Activated CD4-positive, CD25-positive, alpha-beta regulatory T cell treated with anti-CD3 and anti-CD28 coated beads, Interleukin-2, amount 50 U/mL, for 24 hours (primary cell): ENCODE measurements at places on chromosomes 12 and 14.

DNA sequence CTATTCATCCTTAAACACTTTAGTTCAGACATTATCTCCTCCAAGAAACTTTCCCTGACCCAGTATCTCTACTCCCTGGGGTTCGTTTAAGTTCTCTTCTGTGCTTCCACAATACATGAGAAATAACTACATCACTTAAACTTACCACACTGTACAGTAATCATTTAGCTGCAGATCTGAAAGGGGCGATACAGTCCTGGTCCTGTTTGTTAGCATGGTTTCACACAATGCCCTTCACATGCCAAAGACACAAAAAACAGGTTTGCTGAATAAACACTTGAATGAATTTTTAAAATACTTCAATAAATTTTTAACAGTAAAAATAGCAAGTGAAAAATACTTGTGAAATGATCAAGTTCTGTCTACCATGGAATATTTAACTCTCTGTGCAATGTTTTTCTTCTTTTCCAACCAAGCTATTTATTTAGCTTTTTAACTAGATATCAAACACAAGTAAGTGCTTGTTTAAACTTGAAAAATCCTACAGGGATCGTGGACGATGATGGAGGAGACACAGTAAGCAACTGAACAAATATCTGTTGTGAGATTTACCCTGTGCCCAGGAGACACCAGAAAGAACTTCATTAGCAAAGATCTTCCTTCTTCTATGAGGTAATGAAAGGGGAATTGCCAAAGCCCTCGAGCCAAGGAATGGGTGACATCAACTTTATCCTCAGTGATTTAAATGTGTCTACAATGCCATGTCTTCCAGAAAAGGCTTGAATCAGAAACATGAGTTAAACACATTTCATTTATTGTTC, 255.6 kb upstream of the GRIP1 start:
- no peak for ATAC-seq

GRCh38 chr14:94485944-94486841, 10.2 kb upstream of the SERPINA9 start:
- ATAC-seq, result no peak

DNA sequence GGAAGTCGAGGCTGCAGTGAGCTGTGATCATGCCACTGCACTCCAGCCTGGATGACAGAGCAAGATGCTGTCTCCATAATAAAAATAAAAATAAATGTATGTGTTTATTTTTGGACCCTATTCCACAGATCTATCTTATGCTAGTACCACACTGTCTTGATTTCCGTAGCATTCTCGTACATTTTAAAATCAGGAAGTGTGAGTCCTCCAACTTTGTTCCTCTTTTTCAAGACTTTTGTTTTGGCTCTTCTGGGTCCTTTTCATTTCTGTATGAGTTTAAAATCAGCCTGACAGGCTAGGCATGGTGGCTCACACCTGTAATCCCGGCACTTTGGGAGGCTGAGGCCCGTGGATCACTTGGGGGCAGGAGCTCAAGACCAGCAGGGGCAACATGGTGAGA, 25.8 kb downstream of the DAO start:
- ATAC-seq, result no peak

GRCh38 chr12:6084969-6085450, 39.5 kb downstream of the VWF start:
- ATAC-seq, result no peak

DNA sequence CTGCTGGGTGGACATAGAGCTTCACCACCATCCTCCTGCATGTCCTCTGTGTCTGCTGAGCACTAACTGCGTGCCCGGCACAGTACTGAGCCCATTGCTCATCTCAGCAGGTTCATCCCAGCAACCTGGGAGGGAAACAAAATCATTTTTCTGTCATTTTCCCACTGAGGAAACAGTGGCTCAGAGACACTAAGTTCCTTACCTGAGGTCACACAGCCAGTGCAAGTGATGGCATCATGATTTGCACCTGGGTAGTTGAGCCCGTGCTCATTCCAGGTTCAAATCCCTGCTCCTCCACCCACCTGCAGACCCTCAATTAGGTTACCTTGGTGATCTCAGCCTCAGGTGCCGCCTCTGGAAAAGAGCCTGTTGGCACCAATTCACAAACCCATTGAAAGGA, 23.4 kb downstream of the RNFT2 start:
- ATAC-seq, result no peak

- no peak for ATAC-seq
Measured at GRCh38 chr12:49368240-49368600, 958 bp downstream of the SPATS2 start.

- ATAC-seq, result no peak
Measured at GRCh38 chr14:94970941-94971730, 186.2 kb downstream of the DICER1 start.

GRCh38 chr12:14946162-14946561, 7.8 kb upstream of the ERP27 start:
- ATAC-seq, result no peak

GRCh38 chr14:70558356-70558755, 23.6 kb upstream of the ADAM20 start:
- no peak for ATAC-seq

DNA sequence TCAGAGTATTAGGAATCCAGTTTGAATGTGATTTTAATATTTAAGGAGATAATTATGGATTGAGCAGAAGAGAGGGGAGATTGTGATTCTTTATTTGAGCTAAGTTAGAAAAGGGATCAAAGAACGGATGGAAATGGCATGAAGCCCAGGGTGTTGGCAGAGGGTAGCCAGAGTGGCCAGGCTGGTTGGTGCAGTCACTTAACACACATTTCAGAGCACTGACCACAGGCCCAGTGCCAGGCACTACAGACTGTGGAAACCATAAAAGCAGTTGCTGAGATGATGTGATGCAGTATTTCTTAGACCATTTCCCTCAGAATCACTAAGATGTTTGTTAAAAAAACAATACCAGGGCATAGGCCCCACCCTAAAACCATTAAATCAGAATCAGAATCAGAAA, 167.7 kb upstream of the AMIGO2 start:
- ATAC-seq, result no peak

DNA sequence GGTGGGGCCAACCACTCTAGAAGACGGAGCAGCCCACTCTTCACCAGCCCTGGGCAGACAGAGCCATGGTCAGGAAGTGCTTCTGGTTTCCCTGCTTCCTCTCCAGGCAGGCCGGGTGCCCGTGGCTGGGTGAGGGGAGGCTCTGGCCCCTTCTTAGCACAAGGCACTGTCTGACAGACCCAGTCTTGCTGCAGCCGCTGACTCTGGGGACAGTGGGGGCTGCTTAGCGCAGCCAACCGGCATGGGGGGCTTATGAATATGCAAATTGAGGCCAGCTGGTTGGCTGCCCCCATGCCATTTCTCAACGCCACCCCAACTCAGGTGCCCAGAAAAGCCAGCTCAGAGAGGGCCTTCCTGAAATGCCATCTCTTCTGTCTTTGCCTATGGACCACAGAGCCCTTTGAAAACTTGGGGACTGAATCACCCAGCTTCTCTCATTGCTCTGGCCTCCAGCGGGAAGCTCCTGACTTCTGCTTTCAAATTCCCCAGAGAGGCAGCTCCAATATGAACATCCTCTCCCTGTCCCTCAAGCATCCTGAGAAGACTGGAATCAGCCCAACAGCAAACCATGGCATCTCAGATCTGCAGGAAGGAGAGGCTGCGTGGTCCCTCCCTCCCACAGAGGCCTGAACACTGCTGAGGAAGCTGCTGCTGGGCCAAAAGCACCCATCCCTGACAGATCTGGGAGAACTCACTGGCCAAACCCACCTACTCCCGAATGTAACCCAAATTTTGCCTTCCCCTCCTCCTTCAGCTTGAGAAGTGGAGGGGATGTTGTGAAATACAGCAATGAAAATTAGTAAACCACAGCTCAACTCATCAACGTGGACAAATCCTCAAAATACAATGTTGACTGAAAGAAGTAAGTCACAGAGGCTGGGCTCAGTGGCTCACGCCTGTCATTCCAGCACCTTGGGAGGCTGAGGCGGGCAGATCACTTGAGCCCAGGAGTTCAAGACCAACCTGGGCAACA, at the start of gene PROX2:
Gene PROX2, minus strand, starts transcription at position 205 of the 973 bp plus-strand sequence. CDS start 12,311 bp downstream, outside the sequence.
- no peak for ATAC-seq

DNA sequence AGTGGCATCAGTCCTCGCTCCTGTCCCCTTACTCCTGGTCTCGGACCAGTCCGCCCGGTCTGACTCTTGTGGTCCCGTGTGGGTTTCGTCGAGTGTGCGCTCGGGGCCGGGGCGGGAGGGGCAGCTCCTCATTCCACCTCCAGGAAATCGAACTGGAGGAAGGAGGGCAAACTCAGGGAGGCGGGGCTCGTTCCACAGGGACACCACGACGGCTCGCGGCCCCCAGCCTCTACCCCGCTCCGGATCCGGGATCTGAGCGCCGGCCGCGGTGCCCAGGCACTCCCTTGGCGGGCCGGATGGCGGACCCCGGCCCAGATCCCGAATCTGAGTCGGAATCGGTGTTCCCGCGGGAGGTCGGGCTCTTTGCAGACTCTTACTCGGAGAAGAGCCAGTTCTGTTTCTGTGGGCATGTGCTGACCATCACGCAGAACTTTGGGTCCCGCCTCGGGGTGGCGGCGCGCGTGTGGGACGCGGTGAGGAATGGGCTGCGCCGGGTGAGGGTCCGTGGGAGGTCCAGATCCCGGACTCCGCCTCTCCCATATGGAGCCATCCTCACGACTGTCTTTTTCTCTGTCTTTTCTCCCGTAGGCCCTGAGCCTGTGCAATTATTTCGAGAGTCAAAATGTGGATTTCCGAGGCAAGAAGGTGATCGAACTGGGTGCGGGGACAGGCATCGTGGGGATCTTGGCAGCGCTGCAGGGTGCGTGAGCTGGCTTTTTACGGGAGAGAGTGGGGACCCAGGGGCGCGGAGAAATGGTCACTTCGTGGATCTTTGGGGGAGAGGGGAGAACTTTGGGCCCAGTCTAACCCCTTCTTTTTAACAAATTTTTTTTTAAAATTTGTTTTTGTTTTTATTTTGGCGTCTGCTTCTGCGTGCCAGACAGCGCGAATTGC, at the start of gene EEF1AKMT3:
Gene EEF1AKMT3, plus strand, starts transcription at position 186 of the 894 bp plus-strand sequence. Its CDS starts 111 bp downstream, at position 297.
- peak; percentile 7 for ATAC-seq

- no peak for ATAC-seq
Measured at GRCh38 chr12:8123124-8123912, at the start of gene CLEC4A. TSS of gene CLEC4A (plus strand) at chr12:8123617. CDS start at chr12:8123879, 262 bp downstream.

DNA sequence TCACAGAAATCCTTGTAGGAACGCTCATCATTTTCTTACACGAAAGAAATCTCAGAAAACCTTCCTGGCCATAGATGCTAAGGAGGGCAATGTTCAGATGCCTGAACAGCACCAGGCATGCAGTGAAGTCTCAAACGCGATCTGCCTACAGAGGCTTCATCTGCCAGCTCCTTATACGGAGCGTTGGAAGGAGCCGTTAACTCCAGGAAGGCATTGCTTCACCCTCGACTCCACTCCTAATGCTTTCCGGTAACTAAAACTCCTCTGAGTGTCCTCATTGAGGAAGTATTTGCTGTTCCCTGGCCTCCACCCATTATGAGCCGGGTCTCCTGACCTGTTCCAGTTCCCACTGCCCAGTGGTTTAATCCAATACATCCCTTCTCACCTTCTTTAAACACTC, 502.7 kb downstream of the BCL11B start:
- no peak for ATAC-seq

- peak; percentile 61 for ATAC-seq
Measured at GRCh38 chr12:55637467-55637866, 775 bp downstream of the OR10P1 start.

DNA sequence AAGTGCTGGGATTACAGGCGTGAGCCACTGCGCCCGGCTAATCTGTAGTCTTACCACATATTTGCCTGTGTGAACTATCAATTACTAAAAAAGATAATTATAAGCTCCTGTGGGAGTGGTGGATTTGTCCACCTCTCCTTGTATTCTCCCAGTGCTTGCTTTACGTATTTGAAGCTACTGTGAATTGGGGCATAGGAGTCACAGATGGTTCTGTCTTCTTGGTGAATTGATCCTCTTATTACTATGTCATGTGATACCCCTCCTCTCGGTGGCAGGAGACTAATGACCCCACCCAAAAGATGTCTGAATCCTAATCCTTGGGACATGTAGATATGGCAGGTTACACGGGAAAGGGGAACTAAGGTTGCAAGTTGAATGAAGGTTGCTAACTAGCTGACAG, 11.8 kb downstream of the GPR132 start:
- ATAC-seq, result no peak
